NCI-H524 treated with DMSO at 0.1 percent for 48 hours (cell line): ENCODE measurements at places on chromosomes 7 and 10.
A peak's percentile ranks its signal among the peaks of the same experiment; 100 is the strongest.

DNA sequence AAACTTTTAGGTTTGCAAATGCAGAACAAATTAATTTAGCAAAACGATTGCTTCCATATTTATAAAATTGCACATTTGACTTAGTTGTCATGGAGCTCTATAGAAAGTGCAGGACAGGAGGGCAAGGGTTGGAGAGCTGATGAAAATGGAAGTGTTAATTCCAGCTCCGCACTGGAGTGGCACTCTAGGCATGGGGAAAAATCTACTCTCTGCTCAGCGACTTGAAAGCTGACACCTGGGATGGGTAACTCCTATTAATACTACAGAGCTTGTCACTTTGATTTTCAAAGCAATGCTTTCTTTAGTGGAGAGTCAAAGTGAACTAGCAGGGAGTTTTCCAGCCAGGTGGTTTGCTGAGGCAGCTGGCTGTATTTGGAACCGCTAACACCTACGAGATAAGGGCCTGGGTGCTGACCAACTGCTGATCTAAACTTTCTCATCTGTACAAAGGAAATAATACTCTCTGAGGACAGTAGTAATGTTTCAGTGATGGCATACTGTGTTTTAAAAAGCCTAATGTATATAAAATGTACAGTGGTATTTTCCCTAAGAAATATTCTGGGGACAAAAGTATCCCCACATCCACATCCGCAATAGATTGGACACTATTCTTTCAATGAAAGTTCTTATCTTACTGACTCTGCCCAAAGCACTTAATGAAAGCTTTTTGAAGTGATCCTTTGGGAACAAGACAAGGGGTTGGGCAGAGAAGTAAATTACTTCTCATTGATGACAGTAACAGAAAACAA lies 444.3 kb downstream of the GPAM start:
- DNase-seq, result no peak

DNA sequence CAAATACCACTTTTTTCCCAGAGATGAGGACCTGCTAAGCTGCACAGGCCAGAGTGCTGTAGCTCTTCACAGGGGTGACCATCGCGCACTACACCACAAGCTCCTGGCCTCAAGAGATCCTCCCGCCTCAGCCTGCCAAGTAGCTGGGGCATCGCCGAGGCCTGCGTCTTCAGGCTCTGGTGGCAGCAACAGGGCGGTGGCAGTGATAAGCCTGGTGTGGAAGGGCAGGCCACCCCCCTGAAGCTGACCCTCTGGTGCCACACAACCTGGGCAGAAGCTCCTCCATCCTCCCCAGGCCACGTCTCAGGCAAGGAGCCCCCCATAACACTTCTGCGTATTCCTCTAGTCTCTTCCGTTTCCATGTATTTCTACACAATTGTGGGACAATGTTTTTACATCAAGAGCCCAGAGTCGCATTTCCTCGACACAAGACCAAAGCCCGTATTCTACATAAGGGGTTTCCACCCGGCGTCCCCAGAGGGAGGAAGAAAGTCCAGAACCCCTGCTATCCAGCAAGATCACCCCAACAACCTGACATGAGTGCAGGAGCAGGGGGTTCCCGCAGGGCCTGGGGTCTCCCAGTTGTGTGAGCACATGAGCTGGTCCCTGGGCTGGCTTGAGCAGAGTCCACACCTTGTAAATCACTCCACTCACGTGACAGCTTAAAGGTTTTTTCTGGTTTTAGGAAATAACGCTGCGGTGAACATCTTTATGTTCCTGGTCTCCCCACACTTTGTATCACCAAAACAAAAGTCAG lies 37.6 kb upstream of the NCAPG2 start:
- DNase-seq, result no peak

DNA sequence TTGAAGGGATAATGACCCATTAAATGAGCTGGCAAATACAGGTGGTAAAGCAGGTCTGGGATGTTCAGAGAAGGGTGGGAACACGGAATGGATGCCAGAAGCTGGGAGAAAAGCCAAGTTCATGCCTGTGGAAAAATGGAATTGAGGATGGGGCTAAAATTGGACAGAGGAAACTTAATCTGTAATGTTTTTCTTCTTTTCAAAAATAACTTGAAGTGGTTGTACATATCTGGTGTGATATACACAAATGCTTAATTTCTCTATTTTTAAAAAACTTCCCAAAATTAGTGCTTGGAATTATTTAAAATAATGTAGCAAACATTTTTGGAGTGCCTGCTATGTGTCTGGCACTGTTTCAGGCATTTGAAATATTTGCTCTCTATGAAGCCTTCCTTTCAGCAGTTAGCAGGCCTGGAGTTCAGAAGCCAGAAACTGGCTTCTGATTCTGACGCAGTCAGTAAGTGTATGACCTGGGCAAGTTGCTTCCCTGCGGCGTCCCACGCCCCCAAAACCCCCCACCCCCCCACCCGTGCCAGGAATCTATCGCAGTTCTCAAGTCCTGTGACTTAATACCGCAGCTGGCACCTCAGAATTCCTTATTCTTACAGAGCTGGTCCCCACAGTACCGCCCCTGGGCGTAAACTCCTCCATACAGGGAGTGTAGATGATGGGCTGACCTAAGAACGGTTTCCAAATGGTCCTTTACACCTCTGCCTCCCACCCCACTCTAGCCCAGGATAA lies 828 bp upstream of the MALSU1 start:
- DNase-seq, result no peak

DNA sequence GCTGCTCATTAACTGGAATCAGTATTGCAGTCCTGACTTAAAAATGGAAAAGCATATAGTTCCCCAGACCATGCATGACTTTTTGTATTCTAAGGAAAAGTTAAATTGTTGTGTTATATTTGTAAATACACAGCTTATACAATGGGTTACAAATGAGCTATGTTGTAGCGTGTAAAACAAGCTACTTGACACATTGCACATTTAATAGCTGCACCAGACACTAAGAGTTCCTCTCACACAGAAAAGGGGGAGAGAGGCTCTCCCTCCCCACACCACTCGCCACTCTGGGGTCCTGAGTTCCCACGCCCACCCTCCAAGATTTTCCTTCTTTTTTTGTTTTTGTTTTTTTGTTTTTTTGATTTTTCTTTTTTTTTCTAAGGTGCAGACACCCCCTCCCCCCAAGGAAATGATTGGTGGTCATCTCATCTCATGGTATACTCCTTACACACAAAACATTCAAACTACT lies 6.3 kb downstream of the KLF6 start:
- no peak for DNase-seq

GRCh38 chr10:110971638-110972037 lies 52.2 kb downstream of the SHOC2 start:
- no peak for DNase-seq

DNA sequence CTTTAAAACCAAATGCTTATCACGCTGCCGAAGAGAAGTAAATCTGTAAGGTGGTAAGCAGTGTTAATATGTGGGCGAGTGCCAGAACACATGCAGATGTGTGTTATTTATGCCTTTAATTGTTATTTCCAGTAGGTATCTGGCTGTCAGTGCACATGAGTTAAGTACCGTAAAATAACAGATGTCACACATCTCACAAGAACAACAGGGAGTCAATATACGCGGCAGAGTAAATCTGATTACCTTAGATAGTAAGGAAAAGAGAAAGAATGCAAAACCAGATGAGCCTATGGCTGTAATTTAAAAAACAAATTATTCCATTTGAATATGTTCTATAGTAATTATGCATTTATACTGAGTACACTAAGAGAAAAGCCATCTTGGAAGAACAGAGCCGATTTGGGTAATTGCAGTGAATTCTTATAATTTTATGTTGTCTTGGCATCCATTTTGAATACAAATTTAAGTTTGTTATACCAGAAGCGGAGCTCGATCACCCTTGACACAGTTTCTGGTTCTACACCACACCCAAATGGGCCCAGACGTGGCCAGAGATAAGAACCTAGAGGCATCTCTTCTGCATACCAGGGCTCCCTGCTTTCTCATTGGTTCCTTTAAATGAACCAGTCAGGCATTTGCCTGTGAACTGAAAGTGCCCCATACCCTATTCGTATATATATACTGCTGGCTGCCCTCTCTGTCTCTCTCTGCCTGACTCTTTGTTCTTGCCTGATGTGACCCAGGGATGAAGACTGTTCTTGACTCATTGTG lies 34.8 kb downstream of the DNAJB9 start:
- DNase-seq, result peak; percentile 33

GRCh38 chr7:24025765-24026164 lies 258.2 kb upstream of the NPY start:
- DNase-seq, result no peak

- DNase-seq, result no peak
Measured at GRCh38 chr7:113955157-113955556, 36.3 kb upstream of the PPP1R3A start.

- no peak for DNase-seq
Measured at GRCh38 chr7:98355250-98355538, 45.7 kb downstream of the BAIAP2L1 start.

- DNase-seq, result no peak
Measured at GRCh38 chr10:71594934-71595571, 124.5 kb downstream of the C10orf105 start.

DNA sequence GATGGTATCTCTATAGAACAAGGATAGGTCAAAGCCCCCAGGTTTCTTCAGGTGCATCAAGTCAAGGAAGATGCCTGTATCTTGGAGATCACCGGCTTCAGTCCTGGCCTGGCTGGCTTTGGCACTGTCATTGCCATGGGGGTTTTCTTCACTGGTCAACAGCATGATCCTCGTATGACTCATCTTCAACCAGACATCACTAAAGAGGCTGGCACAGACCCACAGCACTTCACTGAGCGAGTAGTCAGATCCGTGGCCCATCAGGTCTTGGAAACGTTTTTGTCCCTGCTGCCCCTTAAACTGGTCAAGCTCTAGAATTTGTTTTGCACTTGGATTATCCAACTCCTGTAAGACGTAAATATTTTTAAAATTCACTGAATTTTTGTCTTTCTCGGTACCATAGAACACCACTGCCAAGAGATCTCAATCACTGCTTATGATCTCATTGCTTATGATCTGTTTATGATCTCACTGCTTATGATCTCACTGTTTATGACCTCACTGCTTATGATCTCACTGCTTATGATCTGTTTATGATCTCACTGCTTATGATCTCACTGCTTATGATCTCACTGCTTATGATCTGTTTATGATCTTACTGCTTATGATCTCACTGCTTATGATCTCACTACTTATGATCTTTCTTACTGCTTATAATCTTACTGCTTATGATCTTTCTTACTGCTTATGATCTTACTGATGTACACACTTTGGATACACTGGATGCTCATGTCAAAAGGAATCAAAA lies 135.2 kb downstream of the CYP26A1 start:
- no peak for DNase-seq

- DNase-seq, result no peak
Measured at GRCh38 chr10:35875016-35875676, 233.1 kb upstream of the FZD8 start.

DNA sequence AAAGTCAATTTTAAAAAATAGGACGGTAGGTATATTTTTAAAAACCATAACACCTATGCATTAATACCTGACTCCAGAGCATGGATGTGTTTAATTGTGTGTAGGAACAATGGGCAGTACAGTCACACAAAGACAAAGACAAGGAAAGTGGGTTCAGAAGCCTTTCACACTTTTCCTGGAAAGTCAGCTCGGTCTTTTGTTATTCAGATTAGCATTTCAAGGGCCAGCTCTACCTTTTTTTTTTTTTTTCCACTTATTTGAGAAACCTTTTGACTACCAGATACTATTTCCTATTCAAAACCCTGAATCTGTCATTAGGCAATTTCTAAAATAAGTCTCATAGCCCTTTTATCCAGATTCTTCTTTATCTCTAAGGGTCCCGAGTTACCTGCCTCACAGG lies 401.9 kb downstream of the PARD3 start:
- DNase-seq, result no peak

- DNase-seq, result no peak
Measured at GRCh38 chr7:151244196-151244840, 4.2 kb downstream of the SMARCD3 start.
